Activated CD4-positive, alpha-beta memory T cell treated with anti-CD3 and anti-CD28 coated beads, Interleukin-2, amount 10 ng/mL, durations not matched to agents 7 days and 5 days (primary cell): ENCODE measurements at places on chromosomes 3 and 15. TPM values are rescaled to one million over a fixed set of nuclear protein-coding genes. Genes with fewer than 3 reads are reported as not detected.

Gene TEX264
- total RNA-seq: 108 TPM

Gene PML
- 133 TPM for total RNA-seq

Gene LRRC28
- total RNA-seq: 19.6 TPM

DNA sequence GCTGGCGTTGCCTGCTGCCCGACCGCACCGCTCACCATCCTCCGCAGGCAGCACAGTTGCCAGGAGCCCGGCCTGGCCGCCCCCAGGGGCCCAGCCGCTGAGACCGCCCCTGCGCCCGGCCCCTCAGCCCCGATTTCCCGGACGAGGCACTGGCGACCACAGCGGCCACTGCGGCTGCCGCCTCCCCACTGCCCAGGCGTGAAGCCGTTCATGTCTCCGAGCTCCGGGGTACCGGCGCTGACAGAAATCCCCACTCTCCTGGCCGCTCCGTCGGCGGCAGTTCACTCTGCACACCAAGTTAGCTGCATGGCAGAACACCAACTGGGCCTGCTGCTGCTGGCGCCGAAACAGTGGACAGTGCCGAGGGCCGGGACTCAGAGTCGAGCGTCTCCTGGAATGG, 8.5 kb downstream of the SELENOT start:
- no peak overlapping the region for H3K4me3 ChIP-seq
- H3K27ac ChIP-seq: no peak overlapping the region
- peaks cover 46% of the 10 kb centered on the region for H3K36me3 ChIP-seq
- no peaks in the 10 kb centered on the region for H3K27me3 ChIP-seq

- no peak overlapping the region for H3K27ac ChIP-seq
- H3K4me3 ChIP-seq: no peak overlapping the region
- no peaks in the 10 kb centered on the region for H3K4me1 ChIP-seq
- DNase-seq: no peak
- H3K27me3 ChIP-seq: no peaks in the 10 kb centered on the region
Measured at GRCh38 chr3:77906102-77906709, 866.3 kb downstream of the ROBO2 start.

GRCh38 chr3:120224237-120224636, 60.8 kb downstream of the GPR156 start:
- no peak overlapping the region for H3K4me3 ChIP-seq
- H3K27me3 ChIP-seq: no peaks in the 10 kb centered on the region
- DNase-seq: no peak
- no peaks in the 10 kb centered on the region for H3K36me3 ChIP-seq
- peaks cover 4% of the 10 kb centered on the region for H3K4me1 ChIP-seq

GRCh38 chr3:100830931-100831330, 121.6 kb downstream of the TFG start:
- H3K4me3 ChIP-seq: no peak overlapping the region
- H3K27ac ChIP-seq: no peak overlapping the region
- peaks cover 13% of the 10 kb centered on the region for H3K27me3 ChIP-seq

DNA sequence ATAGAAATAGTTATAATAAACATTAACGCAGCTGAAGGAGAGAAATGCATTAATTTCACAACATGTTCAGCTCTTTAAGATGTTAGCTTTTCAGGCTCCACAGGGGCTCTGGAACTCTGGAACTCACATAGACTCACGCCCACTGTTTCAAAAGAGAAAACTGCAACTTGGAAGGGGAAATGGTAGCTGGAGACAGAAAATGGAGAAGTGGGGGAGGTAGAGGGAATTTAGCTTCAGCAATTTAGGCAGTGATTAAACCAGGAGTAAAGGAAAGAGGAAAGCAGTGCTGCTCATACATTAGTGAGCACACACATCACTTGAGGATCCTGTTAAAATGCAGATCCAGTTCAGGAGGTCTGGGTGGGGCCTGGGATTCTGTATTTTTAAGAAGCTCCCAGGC, 274.8 kb upstream of the TRIM42 start:
- peaks cover 1% of the 10 kb centered on the region for H3K27me3 ChIP-seq
- no peak overlapping the region for H3K4me3 ChIP-seq
- no peaks in the 10 kb centered on the region for H3K4me1 ChIP-seq
- no peaks in the 10 kb centered on the region for H3K36me3 ChIP-seq
- no peak overlapping the region for H3K27ac ChIP-seq
- no peak for DNase-seq

- H3K4me3 ChIP-seq: no peak overlapping the region
- no peak overlapping the region for H3K27ac ChIP-seq
- no peaks in the 10 kb centered on the region for H3K27me3 ChIP-seq
- no peaks in the 10 kb centered on the region for H3K36me3 ChIP-seq
Measured at GRCh38 chr3:173676094-173676493, 278.6 kb downstream of the NLGN1 start.

GRCh38 chr15:42147431-42147735, 9.1 kb downstream of the PLA2G4F start:
- DNase-seq: no peak
- H3K36me3 ChIP-seq: no peaks in the 10 kb centered on the region
- H3K27me3 ChIP-seq: no peaks in the 10 kb centered on the region
- no peak overlapping the region for H3K4me3 ChIP-seq
- H3K4me1 ChIP-seq: no peaks in the 10 kb centered on the region

GRCh38 chr3:194537732-194538247, 51.0 kb upstream of the ATP13A3 start:
- H3K27me3 ChIP-seq: peaks cover 4% of the 10 kb centered on the region
- DNase-seq: no peak
- H3K4me1 ChIP-seq: peaks cover 5% of the 10 kb centered on the region
- H3K36me3 ChIP-seq: peaks cover 3% of the 10 kb centered on the region
- no peak overlapping the region for H3K27ac ChIP-seq
